ENCODE measurements at places on chromosomes 11 and 22.

GRCh38 chr11:74524501-74524900 lies 31.0 kb upstream of the LIPT2 start:
- DNase-seq = no peak

GRCh38 chr11:75982309-75982708 lies 167.3 kb downstream of the UVRAG start:
- DNase-seq = no peak

DNA sequence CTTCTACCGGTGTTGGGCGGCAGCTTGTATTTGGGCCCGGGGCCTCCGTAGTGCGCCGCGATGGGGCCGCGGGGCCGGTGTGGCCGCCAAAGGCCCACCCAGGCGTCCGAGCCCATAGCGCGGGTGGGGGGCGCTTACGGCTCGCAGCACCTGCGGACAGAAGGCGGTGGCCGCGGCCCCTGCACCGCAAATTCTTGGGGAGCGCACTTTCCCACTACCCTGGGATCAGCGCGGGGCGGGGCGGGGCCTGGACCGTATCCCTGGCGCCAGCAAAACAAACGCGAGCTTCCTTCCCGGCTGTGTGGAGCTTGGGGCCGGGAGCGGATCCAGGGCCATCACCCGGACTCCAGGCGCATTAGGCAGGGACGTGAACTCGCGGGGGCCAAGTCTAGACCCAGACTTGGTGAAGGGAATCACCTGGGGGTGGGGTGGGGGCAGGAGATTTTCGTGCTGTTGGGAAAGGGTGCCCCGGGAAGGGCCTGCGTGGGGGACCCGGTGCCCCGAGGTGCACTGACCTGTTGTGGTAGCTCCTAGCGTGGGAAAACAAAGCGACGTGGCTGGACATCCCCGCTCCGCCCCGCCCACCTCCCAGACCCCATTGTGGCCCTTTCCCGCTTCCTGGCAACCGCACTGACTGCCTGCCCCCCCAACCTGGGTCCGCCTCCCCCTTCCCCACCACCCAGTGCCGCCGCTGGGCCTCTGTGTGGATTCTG lies 2.3 kb upstream of the TYMP start:
- no peak for DNase-seq

DNA sequence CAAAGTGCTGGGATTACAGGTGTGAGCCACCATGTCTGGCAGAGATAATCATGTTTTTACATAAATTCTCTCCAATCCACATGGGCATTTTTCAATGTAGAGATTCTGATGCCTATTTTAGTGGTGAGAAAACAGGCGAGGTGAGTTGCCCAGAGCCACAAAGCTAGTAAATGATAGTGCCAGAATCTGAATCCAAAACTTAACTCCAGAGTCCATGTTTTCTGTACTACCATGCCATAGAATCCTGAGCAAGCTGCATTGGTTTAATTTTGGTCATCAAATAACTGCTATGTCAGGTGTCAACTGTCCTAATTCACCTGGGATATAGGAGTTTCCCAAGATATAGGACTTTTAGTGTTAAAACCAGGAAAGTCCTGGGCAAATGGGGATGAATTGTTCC lies 13.6 kb downstream of the NEFH start:
- no peak for DNase-seq

DNA sequence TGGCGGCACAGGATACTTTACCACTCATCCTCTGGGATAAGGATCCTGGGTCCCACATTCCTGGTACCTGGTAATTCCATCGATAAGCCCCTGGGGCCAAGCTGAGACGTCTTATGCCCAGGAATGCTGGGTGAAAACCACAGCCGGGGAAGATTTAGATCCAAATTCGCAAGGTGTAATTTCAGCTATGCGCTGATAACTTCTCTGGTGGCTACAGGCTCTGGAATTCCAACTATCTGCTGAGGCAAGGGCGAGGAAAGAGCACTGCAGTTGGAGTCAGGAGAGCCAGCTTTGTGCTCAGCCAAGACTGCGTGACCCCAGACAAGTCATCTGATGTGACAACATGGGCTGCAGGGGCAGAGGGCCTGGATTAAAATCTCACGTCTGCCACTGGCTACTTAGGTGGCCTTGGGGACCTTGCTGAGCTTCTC lies 9.9 kb upstream of the MYEOV start:
- no peak for DNase-seq
